Stimulated activated CD8-positive, alpha-beta memory T cell treated with anti-CD3 and anti-CD28 coated beads, Interleukin-15, amount 100 ng/mL, for 48 hours (primary cell): ENCODE measurements at places on chromosomes 12 and 14.

DNA sequence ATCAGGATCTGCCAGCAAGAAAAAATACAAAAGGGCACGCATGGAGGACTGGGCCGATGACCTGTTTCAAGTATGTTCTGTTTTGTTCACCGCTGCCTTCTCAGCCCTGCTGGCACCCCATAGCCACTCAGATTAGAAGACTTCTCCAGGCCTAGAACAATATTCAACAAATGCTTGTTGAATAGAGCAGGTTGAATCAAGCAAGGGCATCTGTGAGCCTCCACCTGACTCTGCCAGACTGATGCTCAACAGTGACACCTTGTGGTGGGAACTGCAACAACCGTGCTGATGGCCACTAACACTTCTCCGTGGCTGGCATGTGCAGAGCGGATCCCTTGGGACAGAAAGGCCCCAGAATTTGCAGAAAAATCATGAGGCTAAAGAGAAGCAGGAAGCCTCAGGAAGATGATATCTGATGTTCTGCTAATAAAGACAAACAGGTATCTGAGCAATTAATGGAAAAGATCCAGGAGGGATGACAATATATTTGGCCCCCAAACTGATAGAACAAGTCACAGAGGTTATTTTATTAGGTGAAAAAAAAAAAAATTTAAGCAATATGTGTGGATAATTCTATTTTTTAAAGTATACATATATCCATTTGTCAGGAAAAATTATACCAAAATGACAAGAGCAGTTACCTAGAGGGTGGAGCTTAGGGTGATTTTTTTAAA is 114.3 kb downstream of the KSR2 start:
- peak; percentile 12 for DNase-seq

- DNase-seq, result peak; percentile 32
These were observed 31.1 kb downstream of the CCDC177 start for GRCh38 chr14:69543341-69544115.

- no peak for DNase-seq
These were observed 24.1 kb downstream of the ASCL4 start for GRCh38 chr12:107798580-107798979.

GRCh38 chr12:111384596-111384995 is 15.7 kb upstream of the PHETA1 start:
- DNase-seq, result no peak

DNA sequence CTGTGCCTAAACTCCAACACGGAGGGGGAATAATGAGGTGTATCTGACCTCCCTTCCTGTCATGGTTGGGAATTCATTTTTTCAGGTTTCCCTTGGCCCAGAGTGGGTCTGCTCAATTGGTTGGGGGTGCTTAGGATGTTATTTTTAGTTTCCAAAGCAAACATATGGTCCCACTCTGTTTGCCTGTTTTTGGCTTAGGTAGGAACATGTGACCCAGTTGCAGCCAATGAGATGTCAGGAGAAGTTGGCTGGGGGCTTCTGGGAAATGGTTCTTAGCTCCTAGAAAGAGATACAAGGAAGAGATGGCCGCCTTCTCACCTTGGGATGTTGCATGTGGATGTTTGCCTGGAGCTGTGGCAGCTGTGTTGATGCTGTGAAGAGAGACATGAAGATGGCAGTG is 147.9 kb upstream of the RFLNA start:
- no peak for DNase-seq

- no peak for DNase-seq
These were observed 157.4 kb downstream of the RPAP3 start for GRCh38 chr12:47548401-47548800.

- no peak for DNase-seq
These were observed 48.7 kb downstream of the NEUROD4 start for GRCh38 chr12:55068416-55069010.

- DNase-seq, result no peak
These were observed 187.3 kb downstream of the C12orf50 start for GRCh38 chr12:87841935-87842334.

DNA sequence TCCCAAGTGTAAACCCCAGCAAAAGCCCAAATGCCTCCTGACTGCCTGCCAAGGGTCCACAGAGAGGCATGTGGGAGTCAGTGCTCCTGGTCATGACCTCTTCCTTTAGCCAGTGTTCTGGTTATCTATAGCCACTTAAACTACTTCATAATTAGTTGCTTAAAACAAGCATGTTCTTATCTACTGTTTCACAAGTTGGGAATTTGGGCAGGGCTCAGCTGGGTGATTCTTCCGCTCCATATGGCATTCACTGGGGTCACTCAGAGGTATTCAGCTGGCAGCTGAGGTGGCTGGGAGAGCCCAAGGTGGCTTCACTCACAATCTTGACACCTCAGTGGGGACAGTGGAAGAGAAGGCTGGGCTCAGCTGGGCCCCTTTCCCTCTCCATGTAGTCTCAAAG is 184.0 kb upstream of the RGS6 start:
- no peak for DNase-seq

DNA sequence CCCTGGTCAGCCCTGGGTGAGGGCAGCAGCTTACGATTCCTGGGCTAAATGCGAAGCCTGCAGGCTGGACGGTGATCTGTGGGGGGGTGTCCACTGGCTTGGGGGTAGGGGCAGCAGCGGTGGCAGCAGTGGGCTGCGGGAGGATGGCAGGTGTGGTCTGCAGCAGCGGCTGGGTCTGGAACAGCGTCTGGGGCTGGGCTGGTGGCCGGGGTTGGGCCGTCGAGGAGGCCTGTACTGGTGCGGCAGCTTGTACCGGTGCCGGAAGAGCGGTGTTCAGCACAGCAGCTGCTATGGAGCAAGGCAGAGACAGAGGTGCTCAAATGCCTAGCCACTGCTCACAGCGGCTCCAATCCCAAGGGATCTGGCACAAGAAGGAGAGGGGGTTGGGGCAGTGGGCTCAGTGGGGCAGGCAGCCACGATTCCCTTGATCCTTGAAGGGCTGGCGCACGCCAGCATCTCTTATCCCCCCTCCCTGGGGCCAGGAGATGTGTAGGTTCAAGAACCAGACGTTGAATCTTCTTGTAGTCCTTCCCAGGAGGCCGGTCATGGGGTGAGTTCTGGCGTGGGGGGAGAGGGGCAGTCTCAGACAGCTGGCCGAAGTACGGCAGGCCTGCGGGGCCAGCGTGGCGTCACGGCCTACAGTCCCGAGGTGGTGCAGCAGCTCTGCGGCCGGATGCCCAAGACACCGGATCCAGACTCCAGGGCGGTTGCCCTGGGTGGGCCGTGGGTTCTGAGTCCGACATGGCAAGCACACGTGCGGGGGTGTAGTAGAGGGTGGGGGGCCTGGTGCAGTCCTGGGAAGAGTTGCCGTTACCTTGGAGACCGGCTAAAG is 19.9 kb downstream of the POU6F1 start:
- no peak for DNase-seq

DNA sequence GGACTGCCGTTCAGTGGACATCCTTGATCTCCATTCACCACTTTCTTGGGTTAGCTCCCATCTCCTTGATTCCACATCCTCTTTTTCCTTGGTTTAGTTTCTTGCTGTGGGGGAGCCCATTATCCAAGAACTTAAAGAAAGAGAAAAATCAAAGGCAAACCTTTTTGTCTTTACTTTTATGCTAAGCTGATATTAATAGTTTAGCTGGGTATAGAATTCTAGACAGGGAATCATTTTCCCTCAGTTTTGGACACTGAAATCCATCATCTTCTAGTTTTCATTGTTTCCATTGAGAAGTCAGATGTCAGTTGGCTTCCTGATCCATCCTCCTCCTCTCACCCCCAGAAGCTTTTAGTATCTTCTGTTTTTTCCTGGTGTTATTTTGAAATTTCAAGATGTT is 8.8 kb upstream of the KIF26A start:
- no peak for DNase-seq

DNA sequence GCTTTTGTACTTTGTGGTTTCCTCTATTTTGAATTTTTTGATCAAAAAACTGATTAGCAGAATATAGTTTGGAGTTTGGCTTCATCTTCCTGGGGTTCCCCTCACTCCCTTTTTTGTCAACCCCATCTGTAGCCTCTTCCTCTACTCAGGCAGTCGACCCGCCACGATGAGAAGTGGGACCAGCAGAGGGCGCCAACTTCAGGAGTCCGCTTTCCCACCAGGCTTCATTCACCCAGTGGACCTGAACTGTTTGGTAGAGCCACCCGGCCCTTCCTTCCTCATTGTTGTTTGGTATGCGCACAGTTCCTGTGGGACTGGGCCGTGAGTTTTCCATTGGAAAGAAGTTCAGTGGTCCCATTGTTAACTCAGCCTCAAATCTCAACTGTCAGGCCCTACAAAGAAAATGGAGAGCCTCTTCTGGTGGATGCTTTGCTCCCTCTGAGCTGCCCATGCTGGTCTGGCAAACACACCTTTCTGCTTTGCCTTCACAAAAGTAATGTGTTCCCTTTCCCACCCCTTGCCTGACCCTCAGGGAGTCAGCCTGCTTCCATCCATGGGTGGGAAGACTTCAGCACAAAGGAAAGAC is 21.7 kb downstream of the TMBIM6 start:
- peak; percentile 65 for DNase-seq

- DNase-seq, result no peak
These were observed 221.0 kb downstream of the CACNA1C start for GRCh38 chr12:2273751-2274150.

DNA sequence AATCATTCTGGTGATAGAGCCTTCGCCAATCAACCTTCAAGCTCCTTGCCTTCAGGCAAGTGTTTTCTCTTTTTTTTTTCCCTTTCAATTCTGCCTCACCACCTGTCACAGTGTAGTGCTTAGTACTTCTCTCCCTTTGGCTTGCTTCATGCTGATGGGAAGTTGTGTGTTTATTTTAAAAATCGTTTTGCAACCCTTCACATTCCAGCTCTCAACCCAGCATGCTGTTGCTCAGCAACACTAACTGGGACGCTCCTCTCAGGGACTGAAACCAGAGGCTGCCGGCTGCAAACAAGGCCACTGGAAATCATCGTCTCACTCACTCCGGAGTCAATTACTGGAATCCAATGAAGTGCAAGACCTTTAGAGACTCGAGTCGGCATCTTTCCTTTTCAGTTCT is 342.7 kb downstream of the PRKD1 start:
- DNase-seq, result no peak

- DNase-seq, result no peak
These were observed 42.4 kb downstream of the FAM186A start for GRCh38 chr12:50353869-50354593.

DNA sequence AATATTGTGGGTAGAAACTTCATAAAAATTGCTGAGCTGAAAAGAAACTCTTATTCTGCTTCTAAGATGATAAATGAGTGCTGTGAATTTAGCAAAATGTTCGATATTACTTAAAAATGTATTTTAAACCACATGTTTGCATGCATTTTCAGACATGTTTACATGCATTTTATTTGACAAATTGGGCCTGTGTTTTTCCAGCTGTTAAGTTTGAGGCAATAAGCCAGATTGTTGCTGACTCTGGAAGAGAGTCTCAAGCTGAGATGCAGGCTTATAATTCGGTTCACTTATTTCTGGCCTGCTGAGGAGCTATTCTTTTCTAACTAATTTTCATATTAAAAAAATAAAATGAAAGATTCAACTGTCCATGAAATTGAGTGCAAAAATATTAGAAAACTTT is 110.1 kb downstream of the SYNE2 start:
- no peak for DNase-seq

DNA sequence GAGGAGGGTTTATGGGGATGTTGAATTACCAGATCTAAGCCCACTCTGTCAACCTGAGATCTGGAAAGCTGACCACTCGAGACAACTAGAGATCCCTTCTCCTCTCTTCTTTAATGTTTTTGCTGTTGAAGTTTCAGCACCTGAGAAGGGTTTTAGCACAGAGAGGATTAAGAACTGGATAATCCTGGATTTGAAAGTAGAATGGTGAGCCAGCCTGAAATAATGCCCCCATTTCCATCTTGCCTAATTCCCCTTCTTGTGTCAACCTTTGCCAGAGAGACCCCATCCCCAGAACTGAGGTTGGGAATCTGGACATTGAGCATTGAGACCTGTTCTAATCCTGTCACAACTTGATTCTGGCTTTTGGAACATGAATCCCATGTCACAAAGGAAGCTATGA is 87.8 kb upstream of the RFLNA start:
- no peak for DNase-seq

- no peak for DNase-seq
These were observed 413 bp downstream of the DAD1 start for GRCh38 chr14:22588526-22589095.

GRCh38 chr12:51917746-51918453 is 10.6 kb downstream of the ACVRL1 start:
- DNase-seq, result no peak

DNA sequence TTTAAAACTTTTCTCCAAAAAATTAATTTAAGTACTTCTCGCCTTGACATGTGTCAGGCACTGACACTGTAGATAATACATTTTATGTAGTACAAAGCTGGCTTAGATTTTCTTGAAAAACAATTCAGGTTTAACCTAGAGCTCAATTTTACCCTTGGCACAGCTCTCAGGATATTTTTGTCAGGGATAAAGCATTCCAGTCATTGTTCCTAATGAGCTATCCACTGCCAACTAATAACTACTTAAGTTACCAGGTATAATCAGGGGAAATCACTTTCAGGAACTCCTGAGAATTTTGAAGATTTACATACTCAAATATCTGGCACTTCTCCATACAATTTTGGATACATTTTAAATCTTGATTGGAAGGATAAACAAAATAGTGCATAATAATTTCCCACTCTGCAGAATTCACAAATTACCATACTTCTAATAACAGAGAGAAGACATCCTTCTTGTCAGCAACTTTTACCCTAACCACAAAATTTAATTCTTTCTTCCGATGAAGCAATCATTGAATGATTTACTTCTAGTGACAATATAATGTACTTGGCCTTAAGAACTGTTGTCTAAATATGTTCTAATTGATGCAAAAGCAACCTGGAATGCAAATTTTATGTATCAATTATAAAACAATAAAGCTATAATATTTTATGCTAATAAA is 4.8 kb downstream of the RASSF9 start:
- no peak for DNase-seq

DNA sequence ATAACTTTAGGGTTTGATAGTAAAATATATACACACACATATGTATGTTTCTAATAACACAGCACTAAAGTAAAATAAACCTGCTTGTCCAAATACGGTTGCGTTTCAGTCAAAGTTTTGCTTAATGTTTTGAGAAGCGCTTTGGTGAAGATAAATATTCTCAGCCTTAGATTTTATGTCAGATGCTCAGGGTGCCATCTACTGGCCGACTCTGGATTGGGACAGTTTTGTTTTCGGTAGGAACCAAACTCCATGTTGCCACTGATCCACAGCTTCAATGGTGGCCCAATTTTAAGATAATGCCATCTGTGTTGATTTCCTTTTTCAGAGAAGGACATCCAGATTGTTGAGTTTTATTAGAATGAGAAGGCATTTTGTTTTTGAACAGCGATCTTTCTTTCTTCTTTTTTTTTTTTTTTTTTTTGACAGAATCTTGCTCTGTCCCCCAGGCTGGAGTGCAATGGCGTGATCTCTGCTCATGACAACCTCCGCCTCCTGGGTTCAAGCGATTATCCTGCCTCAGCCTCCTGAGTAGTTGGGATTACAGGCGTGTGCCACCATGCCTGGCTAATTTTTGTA is 43.1 kb downstream of the LLPH start:
- no peak for DNase-seq

- DNase-seq, result no peak
These were observed 4.9 kb downstream of the RHOJ start for GRCh38 chr14:63209160-63209559.
